ENCODE measurements at places on chromosomes 4 and X. TPM values are rescaled to one million over a fixed set of nuclear protein-coding genes. Genes with fewer than 3 reads are reported as not detected.
A peak's percentile ranks its signal among the peaks of the same experiment; 100 is the strongest.

GRCh38 chr4:169015186-169015623, 5.2 kb upstream of the CBR4 start:
- ATAC-seq, result no peak

DNA sequence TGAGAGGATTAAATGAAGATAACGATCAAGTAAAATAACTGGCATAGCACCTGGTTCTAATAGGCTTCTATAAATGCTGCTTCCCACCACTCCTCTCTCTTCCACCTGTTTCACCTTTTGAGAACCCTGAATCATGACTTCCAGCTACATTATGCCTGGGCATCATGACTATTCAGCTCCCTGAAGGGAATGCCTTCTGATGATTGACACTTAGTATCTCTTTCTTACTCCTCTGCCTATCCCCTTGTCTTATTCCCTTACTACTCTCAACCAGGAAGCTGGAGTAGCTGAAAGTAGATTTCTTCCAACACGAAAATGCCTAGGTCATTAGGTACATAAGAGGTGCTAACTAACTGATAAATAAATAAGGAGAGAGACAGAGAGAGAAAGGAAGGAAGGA, 24.7 kb upstream of the CXCL8 start:
- no peak for ATAC-seq

MAP3K15 gene
- not detected for total RNA-seq

DNA sequence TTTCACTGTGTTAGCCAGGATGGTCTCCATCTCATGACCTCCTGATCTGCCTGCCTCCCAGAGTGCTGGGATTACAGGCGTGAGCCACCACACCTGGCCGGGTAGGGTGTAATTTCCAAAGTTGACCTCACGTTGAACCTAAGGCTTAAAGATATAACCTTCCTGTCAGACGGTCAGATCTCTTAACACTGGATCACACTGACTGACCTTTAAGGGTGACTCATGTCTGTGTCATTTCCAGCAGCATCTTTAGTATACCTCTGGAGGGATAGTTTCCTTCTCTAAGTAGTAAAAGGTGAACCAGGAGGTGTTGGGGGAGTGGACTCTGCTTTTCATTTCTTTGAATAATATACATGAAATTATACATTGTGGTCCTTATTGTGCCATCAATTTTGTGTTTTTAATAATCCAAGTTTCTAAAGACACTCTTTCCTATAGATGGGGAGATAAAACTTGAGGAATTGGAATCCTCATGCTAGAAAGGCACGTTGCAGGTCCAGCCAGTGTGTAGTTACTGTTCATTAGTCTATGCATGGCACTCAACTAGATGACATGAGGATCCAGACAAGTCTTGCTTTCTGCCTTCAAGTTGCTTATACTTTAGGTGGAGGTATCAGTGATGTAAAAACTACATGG, 45.7 kb downstream of the ARHGAP10 start:
- ATAC-seq, result peak; percentile 58

DNA sequence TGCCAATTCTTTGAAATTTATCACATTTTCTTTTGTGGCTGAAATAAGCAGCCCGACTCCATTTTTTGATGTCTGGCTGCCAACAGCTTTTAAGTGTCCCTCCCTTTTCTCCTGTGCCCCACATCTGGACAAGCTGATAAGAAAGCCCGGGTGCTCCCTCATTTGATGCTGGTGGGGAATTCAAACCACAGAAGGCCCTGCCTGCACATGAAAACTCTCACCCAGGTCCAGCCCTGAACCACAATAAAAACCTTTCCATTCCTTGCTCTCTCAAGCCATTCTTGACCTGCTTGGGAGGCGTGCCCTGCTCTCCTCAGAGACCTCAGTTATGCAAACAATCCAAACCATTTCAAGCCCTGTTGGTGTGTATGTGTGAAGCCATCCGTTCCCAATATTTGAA, 93.9 kb downstream of the FAM53A start:
- ATAC-seq, result no peak

- no peak for ATAC-seq
Observed at GRCh38 chrX:135625995-135626394, 87.4 kb upstream of the CT45A1 start.

GRCh38 chr4:156545003-156545785, 426.4 kb downstream of the PDGFC start:
- no peak for ATAC-seq

- no peak for ATAC-seq
Observed at GRCh38 chr4:142353149-142353738, 492.9 kb downstream of the INPP4B start.

- no peak for ATAC-seq
Observed at GRCh38 chrX:10404436-10404835, 215.9 kb downstream of the MID1 start.

- ATAC-seq, result no peak
Observed at GRCh38 chrX:130173190-130173895, 1.6 kb downstream of the RAB33A start.

PAGE2 gene
- total RNA-seq, result not detected

- ATAC-seq, result no peak
Observed at GRCh38 chr4:9944431-9945425, 76.6 kb downstream of the SLC2A9 start.

PPP1R2C gene
- total RNA-seq, result not detected

GRCh38 chr4:1723131-1723801, 1.9 kb downstream of the TACC3 start:
- no peak for ATAC-seq

CTPS2 gene
- total RNA-seq, result 4.8 TPM
